ENCODE measurements at places on chromosomes 3 and 15.

DNA sequence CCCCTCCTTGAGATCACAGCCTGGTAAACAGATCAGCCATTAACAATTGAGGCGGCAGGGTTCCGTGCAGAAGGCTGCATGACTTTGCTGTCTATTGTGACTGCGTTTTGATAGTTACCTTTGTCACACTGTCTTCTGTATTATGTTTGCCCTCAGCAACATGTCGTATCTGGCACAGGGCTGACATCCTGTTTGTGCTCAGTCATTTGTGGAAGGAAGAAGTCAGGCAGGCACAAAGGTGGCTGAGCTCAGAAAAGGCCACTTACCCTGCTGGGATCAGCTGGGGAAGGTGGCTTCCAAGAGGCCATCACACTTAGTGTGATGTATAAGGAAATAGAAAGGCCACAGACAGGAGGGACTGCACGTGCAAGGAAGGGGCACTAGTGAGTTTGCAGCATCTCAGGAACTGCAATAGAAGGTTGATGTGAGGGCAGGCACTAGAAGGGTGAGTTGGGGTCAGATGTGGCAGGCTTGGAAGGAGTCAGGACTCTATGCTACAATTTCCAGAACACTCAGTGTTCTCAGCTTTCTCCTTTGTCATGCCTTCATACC, 13.4 kb downstream of the PML start:
- no peak for DNase-seq

DNA sequence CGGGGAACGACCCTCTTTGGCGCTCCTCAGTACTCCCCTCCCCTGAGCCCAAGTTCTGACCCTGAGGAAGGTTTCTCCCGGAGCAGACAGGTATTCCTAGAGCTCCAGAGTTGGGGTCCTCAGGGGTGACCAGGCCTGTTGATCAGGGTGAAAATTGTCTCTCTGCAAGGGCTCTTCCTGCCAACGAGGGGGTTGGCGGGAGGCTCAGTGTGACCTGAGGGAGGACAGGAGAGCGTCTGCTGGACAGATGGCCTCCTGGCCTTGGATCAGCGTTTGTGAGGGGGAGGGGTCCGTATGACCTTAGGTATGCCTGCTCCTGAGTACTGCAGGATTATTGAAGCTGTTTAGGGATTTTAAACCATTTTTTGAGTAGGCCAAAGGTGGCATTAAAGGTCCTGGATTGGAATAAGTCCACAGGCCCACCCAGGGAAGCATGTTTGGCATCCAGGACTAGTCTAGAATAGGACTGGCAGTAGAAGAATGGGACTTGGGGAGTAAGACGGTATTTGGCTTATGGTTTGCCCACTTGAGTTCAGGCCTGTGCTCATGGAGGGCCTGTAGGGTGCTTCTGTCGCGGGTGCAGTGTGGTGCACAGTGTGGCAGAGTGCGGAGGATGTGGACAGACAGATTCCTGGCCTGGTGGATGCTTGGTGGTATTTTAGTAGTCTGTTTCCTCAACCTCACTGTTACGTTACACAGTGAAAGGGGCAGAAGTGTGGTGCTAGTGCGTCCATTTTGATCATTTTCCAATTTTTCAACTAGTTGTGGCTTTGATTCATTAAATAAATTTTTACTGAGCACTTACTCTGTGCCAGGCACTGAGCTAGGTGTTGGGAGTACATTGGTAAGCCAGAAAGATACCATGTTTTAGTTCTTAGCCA, 959 bp downstream of the ZNF592 start:
- DNase-seq = no peak

DNA sequence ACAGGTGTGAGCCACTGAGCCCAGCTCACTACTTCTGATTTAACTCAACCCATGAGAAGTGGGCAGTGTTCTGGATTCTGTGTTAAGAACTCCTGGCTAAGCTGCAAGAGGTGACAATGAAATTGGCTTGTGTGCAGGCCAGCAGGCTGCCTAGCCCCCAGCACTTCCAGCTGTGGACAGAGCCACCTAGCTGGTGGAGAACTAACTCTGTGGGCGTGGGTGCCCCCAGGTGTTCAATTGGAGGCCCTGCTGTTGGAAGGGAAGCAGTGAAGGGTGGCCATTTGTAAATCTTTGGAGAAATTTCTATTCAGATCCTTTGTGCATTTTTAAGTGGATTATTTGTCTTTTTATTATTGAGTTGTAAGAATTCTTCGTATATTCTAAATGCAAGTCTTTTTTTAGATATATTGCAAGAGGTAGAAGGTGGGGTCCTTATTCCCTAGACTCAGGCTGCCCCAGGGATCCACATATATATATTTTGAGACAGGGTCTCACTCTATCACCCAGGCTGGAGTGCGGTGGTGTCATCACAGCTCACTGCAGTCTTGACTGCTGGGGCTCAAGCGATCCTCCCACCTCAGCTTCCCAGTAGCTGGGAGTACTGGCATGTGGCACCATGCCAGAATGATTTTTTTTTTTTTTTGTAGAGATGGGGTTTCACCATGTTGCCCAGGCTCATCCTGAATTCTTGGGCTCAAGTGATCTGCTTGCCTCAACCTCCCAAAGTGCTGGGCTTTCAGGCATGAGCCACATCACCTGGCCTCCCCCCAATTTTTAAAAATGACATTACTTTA, 7.2 kb upstream of the SCAMP5 start:
- DNase-seq = no peak

DNA sequence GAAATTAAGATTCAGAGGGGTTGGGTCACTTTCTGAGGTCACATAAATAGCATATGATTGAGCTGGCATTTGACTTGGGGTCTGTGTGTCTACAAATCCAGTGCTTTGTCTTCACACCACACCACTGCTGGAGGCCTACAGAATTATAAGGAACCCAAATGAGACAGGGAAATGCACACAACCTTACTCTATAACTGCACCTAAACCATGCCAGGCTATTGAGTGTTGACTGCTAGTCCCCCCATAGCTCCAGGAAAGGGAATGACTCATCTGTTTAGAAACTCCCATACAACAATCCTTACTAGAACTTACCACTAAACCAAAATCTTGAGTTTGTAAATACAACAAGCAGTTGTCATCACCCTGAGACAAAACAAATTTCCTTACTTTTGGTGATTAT, 16.9 kb upstream of the TSC22D2 start:
- DNase-seq = no peak

DNA sequence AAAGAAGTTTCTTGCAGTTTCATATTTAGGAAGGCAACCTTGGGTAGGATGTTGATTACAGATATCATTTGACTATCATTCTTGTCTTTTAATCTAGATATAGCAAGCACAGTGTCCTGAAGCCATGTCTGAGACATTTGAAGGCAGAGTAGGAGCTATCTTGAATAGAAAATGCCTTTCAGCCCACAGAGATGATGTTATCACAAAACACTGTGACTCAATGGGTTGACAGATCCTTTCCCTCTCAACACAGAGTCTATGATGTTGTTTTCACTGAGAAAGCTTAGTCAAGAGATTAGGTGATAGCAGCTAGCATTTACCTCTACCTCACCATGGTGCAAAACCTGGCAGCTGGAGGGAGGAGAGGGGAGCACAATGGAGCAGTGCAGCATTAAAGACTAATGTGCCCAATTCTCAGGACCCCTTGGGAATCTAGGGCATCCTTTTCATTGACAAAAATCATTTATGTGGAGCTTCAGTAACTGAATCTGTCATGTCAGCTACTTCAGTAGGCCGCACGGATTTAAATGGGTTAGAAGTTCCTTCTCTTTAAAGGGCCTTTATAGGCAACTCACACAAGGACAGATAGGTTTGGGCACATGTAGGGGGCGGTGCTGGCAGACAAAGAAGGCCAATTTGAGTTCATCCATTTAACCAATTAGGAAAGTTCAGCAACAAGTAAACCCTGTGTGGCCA, 121.8 kb downstream of the AGBL1 start:
- no peak for DNase-seq

DNA sequence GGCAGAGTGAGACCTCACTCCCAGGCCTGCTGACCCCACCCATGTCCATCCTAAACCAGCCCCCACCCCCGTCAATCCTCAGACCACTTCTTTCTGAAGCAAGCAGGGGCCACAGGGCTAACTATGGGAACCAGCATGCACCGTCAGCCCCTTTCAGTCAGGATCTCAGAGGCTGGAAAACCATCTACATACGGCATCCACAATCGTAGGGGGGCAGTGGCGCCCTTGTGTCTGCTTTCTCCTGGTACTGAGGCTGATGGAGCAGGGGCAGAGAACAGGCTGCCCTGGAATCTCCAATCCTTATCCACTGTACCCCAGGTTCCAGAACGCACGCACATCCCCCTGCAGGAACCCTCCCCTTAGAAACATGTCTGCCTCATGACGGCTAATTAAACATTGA, 56.6 kb downstream of the XXYLT1 start:
- no peak for DNase-seq

DNA sequence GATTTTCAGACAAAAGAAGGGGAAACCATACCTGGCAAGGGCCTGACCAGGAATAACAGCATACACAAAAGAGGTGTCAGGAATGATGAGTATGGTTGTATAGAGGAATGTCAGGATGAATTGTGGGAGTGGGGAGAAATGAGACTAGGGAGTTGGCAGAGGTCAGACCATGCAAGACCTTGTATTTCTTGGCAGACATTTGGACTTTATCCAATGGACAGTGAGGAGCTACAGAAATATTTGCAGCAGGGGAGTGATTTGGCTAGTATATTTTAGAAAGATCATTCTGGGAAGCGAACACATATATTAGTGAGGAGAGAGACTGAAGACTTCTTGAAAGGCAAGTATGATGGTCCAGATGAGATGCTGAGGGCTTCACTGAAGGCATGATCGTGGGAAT, 25.4 kb upstream of the ALPK3 start:
- DNase-seq = no peak

DNA sequence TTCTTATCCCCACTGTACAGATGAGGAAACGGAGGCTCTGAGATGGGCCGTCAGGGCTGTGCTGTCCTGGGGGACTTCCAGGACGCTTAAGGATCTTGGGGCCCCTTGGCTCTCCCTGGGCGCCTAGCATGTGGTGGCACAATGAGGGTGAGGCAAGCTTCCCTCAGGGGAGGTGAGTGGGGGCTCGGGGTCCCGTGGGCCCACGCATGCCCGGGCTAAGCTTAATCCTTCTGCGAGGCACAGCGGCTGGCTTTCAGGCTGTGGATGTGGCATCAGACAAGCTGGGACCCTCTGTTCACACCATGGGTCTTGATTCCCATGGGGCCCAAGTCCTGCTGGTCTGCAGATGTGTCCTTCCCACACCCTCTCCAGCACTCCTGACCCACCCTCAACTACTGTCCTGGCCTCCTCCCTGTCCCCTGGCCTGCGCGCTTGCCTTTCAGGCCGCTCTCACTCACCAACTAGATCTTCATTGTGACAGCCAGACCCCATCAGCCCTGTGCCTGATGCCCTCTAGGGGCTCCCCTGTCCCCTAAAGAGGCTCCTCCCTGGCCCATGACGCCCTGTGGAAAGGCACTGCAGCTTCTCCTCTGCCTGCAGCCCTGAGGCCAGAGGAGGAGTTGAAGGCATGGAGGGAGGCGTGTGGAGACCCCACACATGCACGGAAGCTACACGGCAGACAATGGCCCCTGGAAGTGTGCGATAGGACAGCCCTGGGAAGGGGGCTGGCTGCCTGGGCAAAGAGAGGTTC, 11.3 kb downstream of the DUSP7 start:
- DNase-seq = no peak

GRCh38 chr15:25238716-25239470, 199.9 kb downstream of the UBE3A start:
- DNase-seq = no peak

DNA sequence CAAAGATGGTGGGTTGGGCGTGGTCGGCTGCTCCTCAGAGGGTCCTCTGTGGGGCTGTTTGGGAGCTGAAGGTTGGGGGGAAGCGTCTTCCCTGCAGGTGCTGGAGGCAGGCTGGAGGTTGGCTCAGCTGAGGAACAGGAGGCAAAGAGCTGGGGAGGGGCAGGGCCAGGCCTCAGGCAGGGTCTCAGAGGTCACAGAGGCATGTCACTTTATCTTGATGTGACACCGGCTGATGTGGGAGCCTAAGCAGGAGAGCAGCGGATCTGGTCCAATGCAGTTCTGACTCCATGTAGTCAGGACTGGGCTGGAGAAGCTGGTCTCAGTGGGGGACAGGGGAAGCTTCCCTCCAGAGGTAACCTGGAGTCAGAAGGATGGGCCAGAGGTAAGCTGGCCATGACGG, 7.7 kb upstream of the GNAT1 start:
- DNase-seq = no peak

DNA sequence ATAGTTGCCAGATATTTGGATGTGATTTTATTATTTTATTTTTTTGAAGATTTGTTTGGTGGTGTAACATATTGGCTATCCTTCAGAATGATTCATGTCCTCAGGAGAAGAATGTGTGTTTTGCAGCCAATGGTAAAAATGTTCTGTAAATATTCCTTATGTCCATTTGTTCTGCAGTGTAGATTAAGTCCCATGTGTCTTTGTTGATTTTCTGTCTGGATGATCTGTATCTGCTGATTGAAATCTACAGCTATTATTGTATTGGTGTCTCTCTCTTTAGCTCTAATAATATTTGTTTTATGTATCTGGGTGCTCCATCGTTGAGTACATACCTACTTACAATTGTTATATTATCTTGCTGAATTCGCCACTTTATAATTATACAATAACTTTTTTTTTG, 1641.7 kb downstream of the OTOL1 start:
- DNase-seq = no peak

- no peak for DNase-seq
Observed at GRCh38 chr3:177810162-177810623, 612.9 kb upstream of the TBL1XR1 start.

- DNase-seq = no peak
Observed at GRCh38 chr3:195809796-195810454, 1.8 kb downstream of the MUC4 start.

GRCh38 chr3:39892068-39892467, 82.7 kb downstream of the MYRIP start:
- no peak for DNase-seq

DNA sequence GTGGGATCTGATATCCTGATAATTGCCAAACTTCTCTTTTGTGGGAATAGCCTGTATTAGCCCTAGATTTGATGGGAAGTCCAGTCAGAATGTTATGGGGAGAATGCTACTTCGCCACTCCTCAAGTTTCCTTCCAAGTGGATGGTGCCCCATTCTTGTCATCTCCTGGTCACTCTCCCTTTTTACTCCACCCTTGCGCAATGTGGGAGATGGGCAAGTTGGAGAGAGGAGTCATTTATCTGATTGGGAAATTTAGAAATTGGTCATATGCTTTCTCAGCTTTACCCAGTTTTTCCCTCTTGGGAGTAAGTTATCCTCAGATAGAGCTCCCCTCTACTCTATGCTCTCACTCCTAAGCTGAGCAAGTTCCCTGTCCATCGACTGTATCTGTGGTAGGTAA, 14.4 kb downstream of the FANCD2OS start:
- DNase-seq = no peak

DNA sequence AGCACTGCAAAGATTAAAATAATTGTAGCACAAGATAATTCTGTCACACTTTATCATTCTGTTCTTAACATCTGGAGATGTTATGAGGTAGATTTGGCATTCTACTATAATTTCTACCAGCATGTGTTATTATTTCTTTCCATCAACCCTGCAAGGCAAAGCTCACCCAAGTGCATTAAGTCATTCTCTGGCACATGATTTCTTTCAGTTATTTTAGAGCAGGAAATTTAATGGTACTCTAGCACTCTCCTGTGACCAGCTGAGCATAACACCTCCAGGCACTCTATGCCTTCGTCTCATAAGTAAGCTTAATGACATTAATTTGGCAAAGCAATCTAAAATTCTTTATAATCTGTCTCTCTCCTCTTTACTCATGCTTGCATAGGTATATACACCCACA, 300.2 kb upstream of the GPR149 start:
- no peak for DNase-seq

GRCh38 chr3:60770532-60770931, 480.7 kb downstream of the FHIT start:
- no peak for DNase-seq

GRCh38 chr3:64815195-64815631, 127.4 kb upstream of the ADAMTS9 start:
- DNase-seq = no peak
